ENCODE measurements at places on chromosomes 6 and 20.
A peak's percentile ranks its signal among the peaks of the same experiment; 100 is the strongest.

GRCh38 chr20:4445784-4446183 lies 275.9 kb upstream of the PRND start:
- DNase-seq = no peak

- DNase-seq = no peak
Measured at GRCh38 chr6:70289299-70289698, 13.6 kb downstream of the COL9A1 start.

DNA sequence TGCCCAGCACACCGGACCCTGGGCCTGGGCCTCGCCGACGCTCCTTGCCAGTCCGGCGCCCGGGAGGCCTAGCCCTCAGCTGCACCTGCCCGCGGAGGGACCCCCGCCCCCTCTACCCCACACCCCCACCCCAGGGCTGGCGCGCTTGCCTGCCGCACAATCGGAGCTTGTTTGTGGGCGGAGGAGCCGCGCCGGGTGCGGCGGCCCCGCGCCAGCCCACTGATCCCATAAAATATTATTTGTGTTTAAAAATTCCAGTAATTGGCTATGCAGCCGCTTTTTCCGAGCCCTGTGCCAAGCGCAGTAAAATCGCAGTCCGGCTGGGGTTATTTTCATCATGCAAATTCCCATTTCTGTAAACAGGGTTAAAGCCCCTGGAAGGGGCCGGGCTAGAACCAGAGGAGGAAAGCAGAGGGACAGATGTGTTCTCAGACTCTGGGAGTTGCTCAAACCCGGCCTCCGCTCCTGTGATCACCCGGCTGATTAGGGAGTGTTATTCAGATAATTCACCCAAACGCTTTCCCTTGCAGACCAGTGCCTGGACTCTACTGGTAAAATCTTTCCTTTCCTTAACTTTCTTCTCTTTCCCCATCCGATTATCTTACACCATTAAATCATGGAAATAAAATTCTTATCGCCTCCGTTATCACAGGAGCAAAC lies 93.1 kb downstream of the NCR2 start:
- no peak for DNase-seq

- DNase-seq = no peak
Measured at GRCh38 chr20:62548471-62548870, 72.7 kb upstream of the GATA5 start.

DNA sequence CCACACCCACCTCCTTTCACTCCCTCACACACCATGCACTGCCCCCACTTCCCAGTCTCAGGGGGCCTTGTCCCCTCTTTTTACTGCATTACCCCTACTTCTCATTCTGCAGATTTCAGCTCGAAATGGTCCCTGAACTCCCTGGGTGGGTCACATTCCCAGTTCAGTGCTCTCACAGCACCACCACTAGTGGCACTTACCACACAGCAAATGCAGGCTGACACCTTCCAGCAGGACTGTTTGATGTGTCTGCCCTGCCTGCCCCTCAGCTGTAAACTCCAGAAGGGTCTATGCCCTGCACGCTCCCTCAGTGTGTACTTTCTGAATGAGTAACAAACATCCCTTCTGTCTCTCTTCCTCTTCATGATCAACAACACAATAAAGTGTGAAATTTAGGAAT lies 4.0 kb downstream of the DYNLT1 start:
- DNase-seq = no peak

DNA sequence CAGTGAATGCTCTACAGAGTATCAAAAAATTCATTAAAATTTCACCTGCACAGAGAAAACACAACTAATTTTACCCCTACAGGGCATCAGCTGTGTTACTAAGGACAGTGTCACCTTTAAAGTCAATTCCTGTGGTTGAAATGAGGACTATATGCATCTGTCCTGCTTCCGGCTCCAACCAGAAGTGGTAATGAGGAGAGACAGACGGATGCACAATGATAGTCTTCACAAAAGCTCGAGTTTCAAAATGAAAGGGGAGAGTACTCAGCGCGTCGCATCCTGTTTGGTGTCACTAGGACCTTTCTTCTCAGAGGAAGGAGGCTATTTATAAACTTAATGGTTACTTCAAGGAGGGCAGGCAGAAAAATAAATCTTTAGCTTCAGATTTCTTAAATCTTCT lies 86.5 kb downstream of the LYRM4 start:
- peak; percentile 19 for DNase-seq

GRCh38 chr6:118876814-118877213 lies 17.1 kb upstream of the ASF1A start:
- no peak for DNase-seq

DNA sequence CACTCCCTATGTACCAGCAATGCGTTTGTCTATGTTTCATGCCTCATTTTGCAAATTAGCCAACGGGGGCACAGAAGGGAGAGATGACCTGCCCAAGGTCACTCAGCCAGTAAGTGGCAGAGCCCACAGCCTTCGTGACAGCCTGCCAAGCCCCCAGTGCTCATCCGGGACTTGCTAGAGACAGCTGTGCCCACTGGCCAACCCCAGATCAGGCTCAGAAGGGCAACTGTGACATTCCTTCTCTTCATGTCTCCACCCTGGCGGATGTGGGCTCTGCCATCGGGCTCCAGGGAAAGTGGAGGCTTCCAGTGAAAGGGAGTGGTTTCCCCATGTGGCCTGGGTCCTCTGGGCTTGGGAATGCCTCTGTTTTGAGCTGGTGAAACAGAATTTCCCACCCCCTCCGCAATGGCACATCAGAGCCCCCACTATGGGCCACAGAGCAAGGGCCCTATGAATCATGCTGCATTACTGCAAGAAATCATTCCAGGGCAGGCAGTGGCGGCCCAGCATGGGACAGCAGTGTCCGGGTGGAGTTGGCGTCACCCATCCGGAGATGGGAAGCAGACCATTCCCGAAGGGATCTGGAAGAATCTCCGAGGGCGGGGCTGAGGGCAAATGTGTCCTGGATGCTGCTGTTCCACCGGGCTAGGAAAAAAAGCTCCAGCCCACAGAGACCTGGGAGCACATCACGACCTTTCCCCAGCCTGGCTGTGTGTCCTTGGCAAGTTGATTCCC lies 9.1 kb downstream of the RSPO4 start:
- DNase-seq = no peak

GRCh38 chr6:137033828-137034227 lies 10.9 kb downstream of the IL20RA start:
- DNase-seq = peak; percentile 13

- no peak for DNase-seq
Measured at GRCh38 chr20:39762716-39763115, 800.6 kb downstream of the DHX35 start.

DNA sequence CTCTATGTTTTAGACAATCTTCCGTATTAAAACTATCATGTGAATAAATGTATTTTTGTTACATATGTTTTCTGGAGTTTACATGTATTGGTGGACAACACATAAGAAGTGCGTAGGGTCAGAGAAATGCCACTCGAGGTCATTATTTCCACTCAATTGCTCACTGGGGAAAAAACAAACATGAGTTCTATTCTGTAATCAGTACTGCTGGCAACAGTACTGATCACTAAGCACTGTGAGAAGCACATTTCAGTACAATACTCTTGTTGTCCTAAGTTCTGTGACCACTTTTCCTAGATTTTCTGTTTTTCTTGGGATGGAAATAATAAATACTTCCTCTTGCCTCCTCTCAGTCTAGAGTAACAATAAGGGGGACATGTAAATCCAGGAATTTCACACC lies 44.5 kb downstream of the UST start:
- DNase-seq = no peak

GRCh38 chr6:3403238-3404173 lies 53.3 kb downstream of the SLC22A23 start:
- DNase-seq = no peak

- no peak for DNase-seq
Measured at GRCh38 chr20:50041246-50041873, 58.6 kb downstream of the SNAI1 start.

DNA sequence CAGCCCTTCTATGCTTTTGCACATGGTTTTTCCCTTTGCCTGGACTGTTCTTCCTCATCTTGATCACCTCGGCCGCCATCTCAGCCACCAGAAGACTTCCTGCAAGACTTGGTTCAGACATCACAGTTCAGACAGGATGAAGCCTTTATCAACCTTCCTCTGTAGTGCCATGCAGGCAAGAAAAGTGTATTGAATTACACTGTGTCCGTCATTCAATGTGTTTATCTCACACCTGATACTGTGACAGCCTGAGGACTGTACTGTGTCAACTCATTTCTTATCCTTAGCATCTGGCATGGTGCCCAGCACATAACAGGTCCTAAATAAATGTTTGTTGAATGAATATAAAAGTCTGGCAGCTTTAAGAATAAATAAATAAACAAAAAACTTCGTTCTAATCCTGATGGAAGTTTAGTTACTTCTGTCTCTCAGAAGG lies 133.3 kb upstream of the MAN1A1 start:
- DNase-seq = no peak

DNA sequence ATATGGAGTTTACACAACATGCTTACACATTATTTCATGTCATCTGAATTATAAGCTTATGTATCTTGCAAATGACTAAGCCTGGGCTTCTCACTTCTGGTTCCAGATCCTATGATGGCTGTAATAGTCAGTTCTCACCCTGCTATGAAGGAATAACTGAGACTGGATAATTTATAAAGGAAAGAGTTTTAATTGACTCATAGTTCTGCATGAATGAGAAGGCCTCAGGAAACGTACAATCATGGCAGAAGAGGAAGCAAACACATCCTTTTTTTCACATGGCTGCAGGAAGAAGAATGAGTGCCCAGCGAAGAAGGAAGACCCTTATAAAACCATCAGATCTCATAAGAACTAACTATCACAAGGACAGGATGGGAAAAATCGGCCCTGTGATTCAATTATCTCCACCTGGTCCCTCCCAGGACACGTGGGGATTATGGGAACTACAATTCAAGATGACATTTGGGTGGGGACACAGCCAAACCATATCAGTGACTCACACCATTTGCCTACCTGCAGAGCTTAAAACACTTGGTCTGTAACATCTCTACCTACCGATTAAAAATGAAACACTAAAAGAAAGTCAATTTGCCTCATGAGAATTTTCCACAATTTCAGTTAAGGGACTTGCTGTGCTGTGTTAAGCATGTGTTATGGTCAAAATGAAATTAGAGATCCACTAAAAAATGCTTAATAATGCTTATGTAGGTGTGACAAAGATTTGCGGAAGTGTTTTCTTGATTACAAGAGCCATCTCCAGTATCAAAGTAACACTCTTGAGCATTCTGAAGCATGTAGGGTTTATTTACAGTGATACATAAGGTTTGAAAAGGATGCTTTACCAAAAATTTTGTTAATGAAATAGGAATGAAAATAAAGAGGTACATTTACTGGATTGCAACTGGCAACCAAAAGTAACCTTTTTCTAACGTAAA lies 2.2 kb upstream of the RWDD1 start:
- DNase-seq = no peak

DNA sequence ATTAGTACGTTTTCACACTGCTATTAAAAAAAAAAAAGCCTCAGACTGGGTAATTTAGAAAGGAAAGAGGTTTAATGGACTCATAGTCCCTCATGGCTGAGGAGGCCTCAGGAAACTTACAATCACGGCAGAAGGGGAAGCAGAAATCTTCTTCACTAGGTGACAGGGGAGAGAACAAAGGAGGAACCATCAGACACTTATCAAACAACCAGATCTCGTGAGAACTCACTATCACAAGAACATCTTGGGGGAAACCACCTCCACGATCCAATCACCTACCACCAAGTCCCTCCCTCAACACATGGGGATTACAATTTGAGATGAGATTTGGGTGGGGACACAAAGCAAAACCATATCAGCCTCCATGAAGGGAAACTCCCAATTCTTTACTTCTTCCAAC lies 85.2 kb upstream of the MAFB start:
- no peak for DNase-seq

DNA sequence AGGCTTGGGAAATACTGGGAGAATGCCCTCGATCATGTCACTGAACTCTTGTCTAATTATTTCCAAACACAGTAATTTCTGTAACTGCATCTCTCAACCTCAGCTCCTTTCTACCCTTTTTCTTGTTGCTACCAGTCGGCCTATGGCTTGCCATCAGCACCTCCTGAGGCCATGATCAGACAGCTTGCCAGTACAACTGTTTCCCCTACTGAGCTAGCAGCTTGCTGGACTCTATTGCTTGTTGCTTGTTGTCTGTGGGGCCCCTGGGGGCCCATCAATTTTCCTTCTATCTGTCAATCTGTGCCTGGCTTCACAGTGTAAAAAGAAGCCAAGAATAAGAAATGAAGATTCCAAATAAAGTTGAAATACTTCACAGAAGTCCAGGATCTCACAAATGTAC lies 123.9 kb downstream of the OPN5 start:
- no peak for DNase-seq

DNA sequence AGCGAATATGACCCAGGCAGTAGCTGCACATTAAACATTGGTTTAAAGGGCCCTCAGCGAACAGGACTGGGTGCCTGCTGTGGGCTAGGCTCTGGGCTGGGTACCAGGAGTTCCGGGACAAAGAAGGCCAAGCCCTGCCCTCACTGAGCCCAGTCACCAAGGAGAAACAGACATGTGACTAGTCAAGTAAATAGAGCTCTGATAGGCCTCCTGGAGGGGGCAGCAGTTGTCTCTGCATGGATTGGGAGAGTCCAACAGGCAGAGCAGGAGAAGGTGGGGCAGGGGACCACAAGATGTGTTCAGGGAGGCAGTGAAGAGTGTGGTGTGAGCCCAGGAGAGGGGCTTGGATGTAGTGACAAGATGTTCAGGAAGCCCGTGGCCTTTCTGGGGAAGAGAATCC lies 3.1 kb downstream of the HM13 start:
- no peak for DNase-seq

DNA sequence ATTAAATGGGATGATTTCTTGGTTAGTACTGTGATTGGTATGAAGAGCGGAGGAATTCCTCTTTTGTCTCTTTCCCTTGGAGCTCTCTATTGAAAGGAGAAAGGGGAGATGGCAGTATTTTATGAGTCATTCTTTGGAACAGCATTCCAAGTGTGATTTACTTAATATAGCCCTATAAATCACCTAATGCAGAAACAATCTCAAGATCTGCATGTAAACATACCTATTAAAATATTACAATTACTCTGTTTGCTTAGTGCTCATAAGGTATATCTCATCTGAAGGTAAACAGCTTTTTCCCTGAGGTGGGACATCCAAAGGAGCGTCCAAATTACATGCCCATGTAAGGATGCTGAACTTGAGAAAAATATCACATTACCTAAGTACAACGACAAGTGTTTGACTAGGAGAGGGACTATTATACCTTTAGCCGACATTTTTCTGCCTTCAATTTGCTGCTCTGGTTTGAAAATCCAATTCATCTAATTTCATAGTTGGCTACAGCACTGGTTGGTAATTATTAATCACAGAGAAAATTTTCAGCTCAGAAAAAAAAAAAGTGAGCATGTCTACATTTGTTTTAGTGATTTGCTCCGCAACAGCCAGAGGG lies 229.0 kb downstream of the FOXC1 start:
- no peak for DNase-seq

GRCh38 chr20:5809495-5809894 lies 59.3 kb downstream of the SHLD1 start:
- DNase-seq = no peak

GRCh38 chr20:3358676-3359340 lies 48.7 kb downstream of the DNAAF9 start:
- DNase-seq = no peak

GRCh38 chr20:13771853-13772453 lies 12.8 kb downstream of the ESF1 start:
- no peak for DNase-seq

- no peak for DNase-seq
Measured at GRCh38 chr6:127737009-127737486, 160.1 kb downstream of the C6orf58 start.

GRCh38 chr6:156167016-156167624 lies 610.1 kb upstream of the ARID1B start:
- DNase-seq = no peak
